ENCODE measurements at places on chromosomes 1 and 21.

DNA sequence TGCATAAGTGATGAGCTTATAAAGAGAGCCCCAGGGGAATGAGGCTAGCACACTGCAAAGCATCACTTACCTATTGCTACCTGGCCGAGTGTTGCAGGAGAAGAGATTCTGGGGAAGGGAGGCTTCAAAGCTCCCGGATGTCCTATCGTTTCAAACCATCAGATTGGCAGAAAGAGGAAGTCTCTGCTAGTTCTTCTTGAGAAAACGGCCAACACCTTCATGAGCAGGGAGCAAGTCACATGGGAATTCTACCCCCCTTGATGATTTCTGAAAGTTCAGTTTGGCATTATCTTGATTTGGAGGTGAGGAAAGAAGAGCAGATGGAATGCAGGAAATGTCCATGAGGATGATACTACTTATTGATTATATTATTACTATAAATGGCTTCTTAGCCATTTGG is 16.2 kb downstream of the SYF2 start:
- H3K4me3 ChIP-seq = no peak overlapping the region
- peaks cover 6% of the 10 kb centered on the region for H3K27me3 ChIP-seq
- no peak for DNase-seq
- H3K4me1 ChIP-seq = peaks cover 2% of the 10 kb centered on the region

- H3K27ac ChIP-seq = no peak overlapping the region
- H3K4me1 ChIP-seq = peaks cover 9% of the 10 kb centered on the region
- no peak overlapping the region for H3K4me3 ChIP-seq
- peak; percentile 54 for DNase-seq
- H3K36me3 ChIP-seq = no peaks in the 10 kb centered on the region
Observed at GRCh38 chr21:14120091-14120734, 90.5 kb downstream of the LIPI start.

DNA sequence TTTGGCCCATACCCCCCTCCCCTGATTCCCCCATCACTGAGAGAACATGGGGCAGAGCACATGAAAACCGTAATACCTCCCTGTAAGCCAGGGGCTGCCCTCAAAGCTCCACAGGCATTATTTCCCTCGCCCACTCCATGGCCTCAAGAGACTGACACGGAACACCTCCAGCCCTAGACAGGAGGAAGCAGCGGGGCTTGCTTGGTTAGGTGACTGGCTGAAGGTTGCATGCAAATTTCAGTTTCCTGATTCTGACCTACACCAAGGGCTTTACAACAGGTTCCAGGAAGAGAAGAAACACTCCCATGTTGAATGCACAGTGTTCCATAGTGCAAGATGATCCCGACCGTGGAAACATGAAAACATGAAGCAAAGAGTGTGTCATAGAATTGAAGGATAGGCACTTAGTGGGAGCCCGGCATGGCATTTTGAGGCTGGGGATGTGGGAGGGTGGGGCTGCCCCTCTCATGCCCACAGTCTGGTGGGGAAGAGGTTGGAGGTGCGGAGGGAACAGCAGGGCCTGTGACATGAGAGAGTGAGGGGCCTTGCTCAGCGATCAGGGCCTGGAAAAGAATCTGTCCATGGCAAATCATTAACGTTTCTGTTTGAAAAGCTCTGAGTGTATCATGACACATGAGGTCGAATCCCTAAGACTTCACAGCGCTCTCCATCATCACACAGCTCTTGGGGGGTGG is 33.5 kb downstream of the GPR137B start:
- DNase-seq = no peak
- H3K4me1 ChIP-seq = no peaks in the 10 kb centered on the region
- peaks cover 2% of the 10 kb centered on the region for H3K36me3 ChIP-seq
- H3K27ac ChIP-seq = no peak overlapping the region

DNA sequence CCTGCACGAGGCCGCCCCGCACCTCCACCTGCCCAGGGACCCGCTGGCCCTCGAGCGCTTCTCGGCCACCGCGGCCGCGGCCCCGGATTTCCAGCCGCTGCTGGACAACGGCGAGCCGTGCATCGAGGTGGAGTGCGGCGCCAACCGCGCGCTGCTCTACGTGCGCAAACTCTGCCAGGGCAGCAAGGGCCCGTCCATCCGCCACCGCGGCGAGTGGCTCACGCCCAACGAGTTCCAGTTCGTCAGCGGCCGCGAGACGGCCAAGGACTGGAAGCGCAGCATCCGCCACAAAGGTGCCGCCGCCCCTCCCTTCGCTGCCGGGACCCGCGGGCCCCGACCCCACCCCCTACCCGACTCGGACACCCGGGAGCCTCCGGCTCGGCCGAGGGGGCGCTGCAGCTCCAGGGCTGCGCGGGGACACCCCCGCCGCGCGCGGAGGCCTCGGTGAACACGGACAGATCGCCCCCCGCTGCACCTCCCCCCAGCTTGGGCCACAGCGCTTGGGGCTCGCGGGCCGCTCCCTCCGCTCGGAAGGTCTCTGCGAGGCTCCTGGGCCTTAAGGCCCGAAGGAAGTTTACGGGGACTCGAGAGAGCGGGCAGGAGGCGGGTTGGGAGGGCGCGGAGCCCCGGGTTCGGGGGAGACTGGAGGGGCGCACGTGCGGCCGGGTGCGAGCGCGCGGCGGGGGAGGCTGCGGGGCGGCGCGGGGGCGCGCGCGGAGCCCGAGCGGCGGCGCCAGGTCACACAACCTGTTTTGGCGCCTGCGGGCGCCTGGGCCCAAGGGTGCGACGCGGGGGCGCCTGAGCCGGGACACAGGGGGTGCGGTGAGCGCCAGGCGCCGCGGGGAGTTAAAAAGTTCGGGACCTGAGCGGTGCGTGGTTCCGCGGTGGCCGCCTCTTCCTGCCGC is 1.2 kb downstream of the SAMD11 start:
- no peak overlapping the region for H3K27ac ChIP-seq
- no peaks in the 10 kb centered on the region for H3K36me3 ChIP-seq
- H3K27me3 ChIP-seq = peaks cover 49% of the 10 kb centered on the region
- peaks cover 13% of the 10 kb centered on the region for H3K4me1 ChIP-seq

DNA sequence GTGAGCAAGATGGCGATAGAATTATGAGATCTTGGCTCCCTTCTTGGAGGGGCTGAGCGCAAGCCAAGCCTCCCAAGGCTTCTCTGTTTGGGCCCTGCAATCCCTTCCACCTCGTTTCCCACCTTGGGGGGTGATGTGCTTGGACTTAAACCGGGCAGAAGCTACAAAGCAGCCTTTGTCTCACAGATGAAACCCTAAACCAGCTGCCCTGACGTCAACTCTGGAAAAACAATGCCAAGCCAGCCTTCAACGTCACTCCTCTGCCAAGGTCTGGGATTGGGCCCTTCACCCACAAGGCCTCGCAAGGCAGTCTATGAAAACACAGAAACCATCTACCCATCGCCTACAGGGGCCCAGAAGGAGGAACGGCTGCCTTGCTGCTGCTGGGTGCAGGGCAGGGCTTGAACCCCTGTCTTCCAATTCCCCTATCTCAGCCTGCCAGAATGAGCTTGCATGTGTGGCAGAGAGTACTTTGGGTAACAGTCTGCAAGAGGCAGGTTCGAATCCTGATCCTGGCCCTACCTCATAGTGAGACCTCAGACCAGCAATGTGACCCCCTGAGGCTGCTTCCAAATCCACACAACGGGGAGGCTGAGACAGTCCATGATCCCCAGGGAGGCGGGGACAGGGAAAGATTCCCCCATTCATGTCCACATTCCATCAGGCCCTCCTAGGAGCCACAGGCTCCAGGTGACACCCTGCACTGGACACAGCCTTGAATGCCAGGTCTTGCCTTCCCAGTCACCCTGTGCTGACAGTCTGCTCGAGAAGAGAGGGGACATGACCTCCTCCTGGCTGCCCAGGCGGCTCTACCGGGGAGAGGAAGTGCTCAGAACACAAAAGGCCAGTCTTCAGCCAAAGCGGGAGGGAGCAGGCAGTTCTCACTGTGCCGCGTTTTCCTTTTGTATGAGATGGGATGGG is 15.0 kb downstream of the IFFO2 start:
- H3K4me3 ChIP-seq = no peak overlapping the region
- no peak overlapping the region for H3K27ac ChIP-seq
- no peaks in the 10 kb centered on the region for H3K27me3 ChIP-seq
- DNase-seq = no peak

DNA sequence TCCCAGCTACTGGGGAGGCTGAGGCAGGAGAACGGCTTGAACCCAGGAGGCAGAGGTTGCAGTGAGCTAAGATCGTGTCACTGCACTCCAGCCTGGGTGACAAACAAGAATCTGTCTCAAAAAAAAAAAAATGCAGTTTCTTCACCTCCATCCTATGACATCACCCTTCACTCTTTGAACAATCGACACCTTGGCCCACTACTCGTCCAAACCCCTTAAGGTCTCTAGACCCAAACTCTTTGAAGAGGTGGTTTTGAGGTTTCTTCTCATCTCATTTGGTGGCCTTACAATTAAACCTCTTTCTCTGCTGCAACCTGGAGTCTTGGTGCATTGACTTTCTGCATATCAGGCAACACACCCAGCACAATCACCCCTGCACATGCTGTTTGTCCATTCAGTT is 86.1 kb downstream of the SLC16A1 start:
- H3K4me3 ChIP-seq = no peak overlapping the region
- H3K4me1 ChIP-seq = peaks cover 14% of the 10 kb centered on the region
- H3K27ac ChIP-seq = no peak overlapping the region

DNA sequence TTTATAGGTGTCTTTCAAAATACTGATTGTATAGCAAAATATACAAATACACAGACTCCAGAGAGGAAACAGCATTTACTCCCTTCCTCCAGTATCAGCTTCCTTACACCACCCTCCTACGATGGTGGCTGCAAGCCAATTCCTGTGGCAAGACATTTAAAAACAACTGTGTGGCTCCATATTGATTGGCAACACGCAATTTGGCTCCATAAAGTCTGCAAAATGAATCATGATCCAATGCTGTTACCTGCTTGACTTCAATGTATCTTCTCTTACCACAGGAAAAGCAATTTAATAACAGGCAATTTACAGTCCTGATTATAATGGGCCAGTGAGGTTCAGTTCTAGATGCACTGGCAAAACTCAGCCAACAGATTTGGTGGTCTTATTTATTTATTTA is 19.7 kb upstream of the ATP6V1G3 start:
- no peak overlapping the region for H3K27ac ChIP-seq
- peaks cover 3% of the 10 kb centered on the region for H3K36me3 ChIP-seq
- H3K4me1 ChIP-seq = peaks cover 44% of the 10 kb centered on the region
- DNase-seq = no peak
- H3K27me3 ChIP-seq = no peaks in the 10 kb centered on the region

- no peak overlapping the region for H3K4me3 ChIP-seq
- H3K27ac ChIP-seq = no peak overlapping the region
- H3K4me1 ChIP-seq = no peaks in the 10 kb centered on the region
- no peaks in the 10 kb centered on the region for H3K36me3 ChIP-seq
- DNase-seq = no peak
Observed at GRCh38 chr21:22885079-22885478, 1886.9 kb downstream of the NCAM2 start.
